Activated naive CD4-positive, alpha-beta T cell treated with anti-CD3 and anti-CD28 coated beads, Interleukin-2, amount 50 U/mL, for 72 hours (primary cell): ENCODE measurements at places on chromosomes 4 and X. TPM values are rescaled to one million over a fixed set of nuclear protein-coding genes. Genes with fewer than 3 reads are reported as not detected.

The PTTG2 gene
- 0.59 TPM for total RNA-seq

The TRAM1L1 gene
- not detected for total RNA-seq

The PITX2 gene
- not detected for total RNA-seq

The VCX3A gene
- total RNA-seq: not detected

The SLC6A14 gene
- total RNA-seq: not detected

The DCAF4L1 gene
- total RNA-seq: 0.27 TPM

The ASB5 gene
- total RNA-seq: not detected

The STOX2 gene
- not detected for total RNA-seq

The SSX2 gene
- total RNA-seq: not detected

The CFP gene
- total RNA-seq: 11.1 TPM

The TEX11 gene
- total RNA-seq: not detected

The WAS gene
- 88.9 TPM for total RNA-seq

The ADGRG4 gene
- total RNA-seq: not detected

The CMC4 gene
- total RNA-seq: 4.8 TPM

The ARX gene
- total RNA-seq: not detected

The TGIF2LX gene
- not detected for total RNA-seq

The SPP1 gene
- not detected for total RNA-seq

The SLC7A11 gene
- total RNA-seq: 5.2 TPM

The SOWAHD gene
- total RNA-seq: not detected

The FAT1 gene
- not detected for total RNA-seq

The C4orf50 gene
- not detected for total RNA-seq

The DDIT4L gene
- total RNA-seq: not detected

The ZIC3 gene
- not detected for total RNA-seq

The AGTR2 gene
- total RNA-seq: not detected

The ATP1B4 gene
- not detected for total RNA-seq

The PLP1 gene
- not detected for total RNA-seq

The SMS gene
- total RNA-seq: 105 TPM

The C4orf33 gene
- 44.1 TPM for total RNA-seq

The FUNDC2 gene
- total RNA-seq: 95.1 TPM

The MPC1L gene
- not detected for total RNA-seq

The UGT2B10 gene
- not detected for total RNA-seq

The NKX6-1 gene
- not detected for total RNA-seq

The MID2 gene
- total RNA-seq: 8.4 TPM

The ARSH gene
- total RNA-seq: not detected

The UNC5C gene
- not detected for total RNA-seq

The PRKG2 gene
- total RNA-seq: 0.16 TPM

The IL13RA2 gene
- not detected for total RNA-seq

The RGN gene
- not detected for total RNA-seq

The BST1 gene
- total RNA-seq: 0.82 TPM

The CXorf49 gene
- not detected for total RNA-seq

The TCP11X2 gene
- total RNA-seq: not detected

The TMPRSS11A gene
- total RNA-seq: not detected

The POU4F2 gene
- not detected for total RNA-seq

The PCDH11X gene
- not detected for total RNA-seq

The CDS1 gene
- total RNA-seq: 0.07 TPM

The SLC26A1 gene
- total RNA-seq: not detected

The UBE2D3 gene
- total RNA-seq: 496 TPM

The SYTL5 gene
- total RNA-seq: not detected

The FHDC1 gene
- total RNA-seq: 0.16 TPM

The SPIN2A gene
- 0.64 TPM for total RNA-seq
